Activated CD4-positive, CD25-positive, alpha-beta regulatory T cell treated with anti-CD3 and anti-CD28 coated beads, Interleukin-2, amount 50 U/mL, for 16 hours (primary cell): ENCODE measurements at places on chromosomes 2 and 18.

- no peak for DNase-seq
Observed at GRCh38 chr2:75208738-75209137, 9.4 kb upstream of the TACR1 start.

GRCh38 chr2:136059036-136059472, 58.9 kb downstream of the CXCR4 start:
- no peak for DNase-seq

DNA sequence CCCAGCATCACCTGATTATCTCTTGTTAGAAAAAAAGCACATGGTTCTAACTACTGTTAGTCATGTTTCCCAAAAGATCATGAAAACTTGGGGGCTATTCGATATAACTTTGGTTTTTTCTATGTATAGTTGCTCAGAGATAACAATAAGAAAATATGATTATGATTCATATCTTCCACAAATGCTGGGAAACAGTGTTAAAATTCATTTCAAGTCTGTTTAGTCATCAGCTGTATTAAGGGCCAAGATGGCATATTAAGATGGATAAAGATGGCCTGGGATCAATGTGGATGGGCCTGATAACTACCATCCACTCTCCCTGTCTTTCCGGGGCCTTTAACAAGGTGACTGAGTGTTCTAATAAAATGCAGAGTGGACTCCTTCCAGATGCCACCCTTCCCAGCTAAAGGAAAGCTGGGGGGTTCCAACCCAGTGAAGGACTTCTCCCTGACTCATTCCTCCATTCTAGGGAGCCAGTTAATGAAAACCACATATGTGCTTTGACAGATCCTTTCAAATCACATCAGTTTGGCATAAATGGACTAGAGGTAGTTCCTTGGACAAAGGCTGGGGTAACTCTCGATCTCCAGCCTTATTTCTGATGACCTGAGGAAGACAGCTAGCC, 221.6 kb downstream of the VAPA start:
- no peak for DNase-seq

GRCh38 chr2:29544917-29545316, 376.5 kb downstream of the ALK start:
- DNase-seq = no peak

GRCh38 chr2:36374585-36374984, 19.0 kb downstream of the CRIM1 start:
- DNase-seq = no peak
